ENCODE measurements at places on chromosomes 7 and 10.

DNA sequence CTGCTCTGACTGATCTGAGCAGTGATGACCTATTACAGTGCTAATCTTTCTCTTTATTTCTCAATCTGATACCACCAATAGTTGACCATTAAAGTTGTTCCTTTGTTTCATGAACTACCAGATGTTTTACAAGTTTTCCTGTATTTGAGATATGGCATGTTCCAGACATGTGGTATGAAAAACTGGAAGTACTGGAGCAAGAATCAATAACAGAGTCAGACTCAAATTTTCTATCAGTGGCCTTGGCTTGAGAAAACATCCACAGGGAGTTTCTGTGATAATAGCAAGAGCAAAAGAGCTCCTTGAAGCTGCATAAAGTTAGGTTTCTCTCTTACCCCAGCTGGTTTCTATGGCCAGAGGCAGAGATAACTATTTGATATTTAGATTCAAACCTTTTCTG lies 469.0 kb upstream of the STEAP1 start:
- DNase-seq, result no peak

DNA sequence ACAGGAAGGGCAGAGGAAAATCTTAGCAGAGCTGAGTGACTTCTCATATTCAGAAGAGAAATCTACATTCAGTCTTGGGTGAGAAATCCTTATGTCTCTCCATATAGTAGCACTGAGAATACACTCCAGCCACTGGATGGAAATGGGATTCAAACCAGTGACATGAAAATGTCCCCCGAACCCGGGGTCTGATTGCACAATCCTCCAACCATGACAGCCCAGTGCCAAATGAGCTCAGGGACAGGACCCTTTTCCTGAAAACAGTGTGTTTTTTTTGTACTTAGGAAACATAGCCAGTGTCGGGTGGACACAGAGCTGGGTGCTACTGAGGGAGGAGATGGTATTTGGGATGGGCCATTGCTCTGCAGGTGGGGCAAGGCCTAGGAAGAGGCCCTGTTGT lies 185.6 kb downstream of the CXCL12 start:
- no peak for DNase-seq

DNA sequence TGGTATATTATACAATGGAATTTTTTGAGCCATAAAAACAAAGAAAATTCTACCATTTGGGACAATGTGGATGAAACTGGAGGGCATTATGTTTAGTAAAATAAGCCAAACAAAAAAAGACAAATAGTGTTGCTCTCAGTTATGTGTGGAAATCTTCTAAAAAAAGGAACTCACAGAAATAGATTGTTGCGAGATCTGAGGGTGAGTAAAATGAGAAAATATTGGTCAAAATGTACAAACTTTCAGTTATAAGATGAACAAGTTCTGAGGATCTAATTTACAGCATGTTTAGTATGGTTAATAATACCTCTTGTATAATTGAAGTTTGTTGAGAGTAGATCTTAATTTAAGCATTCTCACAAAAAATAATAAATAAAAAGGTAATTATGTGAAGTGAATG lies 291.2 kb downstream of the KIF20B start:
- no peak for DNase-seq

GRCh38 chr7:41046221-41046761 lies 656.6 kb downstream of the INHBA start:
- DNase-seq, result no peak

- no peak for DNase-seq
Observed at GRCh38 chr7:129150199-129150996, 5.9 kb downstream of the TSPAN33 start.

DNA sequence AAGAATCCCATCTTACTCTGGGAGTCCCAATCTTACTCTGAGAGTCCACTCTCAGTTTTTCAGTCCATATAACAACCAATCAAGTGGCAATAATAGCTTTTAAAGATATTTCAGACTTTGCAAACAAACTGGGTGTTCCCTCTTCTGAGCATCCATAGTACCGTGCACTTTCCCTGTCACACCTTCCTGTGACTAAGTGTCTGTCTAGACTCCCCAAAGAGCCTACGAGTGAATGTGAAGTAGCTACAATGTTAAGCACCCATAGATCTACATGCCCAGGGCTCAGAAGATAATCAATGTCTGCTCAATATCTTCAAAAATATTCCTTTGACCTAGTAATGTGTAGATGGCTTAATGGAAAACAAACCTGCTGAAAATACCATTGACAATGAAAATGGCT lies 95.6 kb upstream of the ASAH2 start:
- DNase-seq, result no peak

DNA sequence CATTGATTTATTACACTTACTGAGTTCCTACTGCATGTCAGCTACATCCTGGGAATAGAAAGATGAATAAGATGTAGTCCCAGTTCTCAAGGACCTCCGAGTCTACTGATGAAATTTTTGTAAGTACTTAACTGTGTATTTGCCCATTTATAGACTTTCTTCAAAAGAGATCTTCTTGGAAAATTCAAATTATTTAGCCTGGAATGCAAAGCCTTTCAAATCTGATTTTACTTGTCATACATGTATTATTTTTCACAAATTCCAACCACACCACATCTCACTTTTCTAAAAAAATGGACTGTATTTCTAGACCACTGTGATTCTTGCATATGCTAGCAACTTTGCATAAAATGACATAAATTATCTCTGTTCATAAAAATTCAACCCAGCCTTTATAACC lies 581.3 kb downstream of the ATRNL1 start:
- DNase-seq, result no peak

DNA sequence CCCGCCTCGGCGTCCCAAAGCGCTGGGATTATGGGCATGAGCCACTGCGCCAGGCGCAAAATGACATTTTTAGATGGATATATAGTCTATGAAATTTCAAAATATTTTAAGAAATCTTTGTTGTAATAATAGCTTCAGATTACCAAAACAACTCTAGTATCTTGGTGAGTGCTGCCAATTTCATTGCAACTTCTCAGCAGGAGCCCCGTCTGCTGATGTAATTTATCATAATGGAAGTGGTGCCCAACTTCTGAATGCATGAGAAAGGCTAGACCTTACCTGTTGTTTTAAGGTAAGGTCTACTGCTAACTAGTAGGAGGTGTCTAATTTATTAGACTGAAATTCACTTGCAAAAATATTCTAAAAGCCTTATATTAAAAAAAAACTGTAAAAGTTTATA lies 20.0 kb downstream of the PDSS1 start:
- no peak for DNase-seq

DNA sequence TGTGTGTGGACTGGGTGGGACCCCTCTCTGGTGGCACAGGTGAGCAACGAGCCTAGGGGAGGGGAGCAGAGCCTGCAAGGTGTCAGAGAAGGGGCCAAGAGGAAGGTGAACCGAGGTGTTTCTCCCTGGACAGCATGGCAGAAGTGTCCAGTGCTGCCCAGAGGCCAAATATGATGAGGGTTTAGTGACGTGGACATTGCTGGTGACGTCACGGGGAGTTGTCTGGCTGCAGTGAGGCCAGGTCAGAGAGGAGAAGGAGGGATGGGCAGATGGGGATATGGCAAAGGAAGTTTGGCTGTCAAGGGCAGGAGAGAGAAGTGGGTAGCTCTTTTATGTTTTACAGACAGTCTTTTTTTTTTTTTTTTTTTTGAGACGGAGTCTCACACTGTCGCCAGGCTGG lies 2.6 kb upstream of the ZNF853 start:
- no peak for DNase-seq

- peak; percentile 3 for DNase-seq
Observed at GRCh38 chr7:41731493-41732435, 28.9 kb upstream of the INHBA start.

DNA sequence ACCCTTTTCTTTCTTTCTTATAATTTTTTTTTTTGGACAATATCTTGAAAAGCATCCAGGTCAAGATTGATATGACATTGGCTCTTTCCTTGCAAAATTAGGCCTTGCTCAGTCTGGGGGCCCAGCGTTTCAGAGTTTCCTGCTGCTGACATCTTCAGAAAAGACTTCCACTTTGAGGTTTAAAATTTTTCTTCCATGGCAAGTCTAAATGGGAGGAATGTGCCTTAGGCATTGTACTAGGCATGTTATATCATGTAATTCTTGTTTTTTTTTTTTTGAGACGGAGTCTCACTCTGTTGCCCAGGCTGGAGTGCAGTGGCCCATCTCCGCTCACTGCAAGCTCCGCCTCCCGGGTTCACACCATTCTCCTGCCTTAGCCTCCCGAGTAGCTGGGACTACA lies 48.9 kb upstream of the PDZD8 start:
- no peak for DNase-seq

- no peak for DNase-seq
Observed at GRCh38 chr10:44853148-44853734, 57.9 kb upstream of the TMEM72 start.
